ENCODE measurements at places on chromosomes 5 and 9.

GRCh38 chr9:120729791-120730241 is 15.5 kb upstream of the MEGF9 start:
- no peak for DNase-seq

DNA sequence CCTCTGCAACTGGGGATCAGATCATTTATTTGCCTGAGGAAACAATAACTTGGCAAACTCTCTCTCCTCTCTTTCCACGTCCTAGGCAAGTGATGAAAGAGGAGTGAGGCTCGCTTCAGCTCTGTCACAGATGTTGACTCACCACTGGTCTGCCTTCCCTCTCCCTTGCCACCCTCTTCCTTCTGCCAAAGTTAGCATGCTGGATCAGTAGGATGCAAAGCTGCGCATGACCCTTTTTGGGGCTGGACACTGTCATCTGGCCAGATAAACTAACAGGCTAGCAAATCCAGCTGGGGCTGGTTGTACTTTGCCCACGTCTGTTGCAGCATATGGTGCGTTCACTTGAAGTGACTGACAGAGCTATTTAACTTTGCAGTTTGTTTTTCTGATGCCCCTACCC is 36.2 kb upstream of the SMARCA2 start:
- DNase-seq = no peak

- DNase-seq = no peak
These were observed 568.5 kb downstream of the RAB3C start for GRCh38 chr5:59151162-59151889.

GRCh38 chr9:70340572-70340971 is 73.9 kb downstream of the KLF9 start:
- no peak for DNase-seq

Measured in T1000 (cell line).